Transverse colon (tissue), 4 donors: ENCODE measurements at places on chromosomes 6 and 20. TPM values are rescaled to one million over a fixed set of nuclear protein-coding genes. Genes with fewer than 3 reads are reported as not detected.

Gene RAMACL
- 1.2 TPM for total RNA-seq

Gene PRDM1
- total RNA-seq: 2.4 TPM

Gene LST1
- 1.1 TPM for total RNA-seq

Gene ZNF217
- 28.9 TPM for total RNA-seq

Gene LAMA4
- 54.9 TPM for total RNA-seq

Gene GPR6
- total RNA-seq: not detected

Gene ATAT1
- 174 TPM for total RNA-seq

Gene MYLK2
- total RNA-seq: not detected

Gene THBD
- 7.8 TPM for total RNA-seq

Gene HRH3
- not detected for total RNA-seq

Gene POU5F1
- total RNA-seq: 20.2 TPM

Gene KCNK16
- total RNA-seq: not detected

Gene FKBP1C
- total RNA-seq: not detected

GRCh38 chr6:139150920-139151319 lies 16.0 kb downstream of the HECA start:
- no peaks in the 10 kb centered on the region for H3K27me3 ChIP-seq
- no peaks in the 10 kb centered on the region for H3K36me3 ChIP-seq
- DNase-seq: no peak
- no peak overlapping the region for H3K27ac ChIP-seq
- H3K4me1 ChIP-seq: peaks cover 41% of the 10 kb centered on the region

- no peaks in the 10 kb centered on the region for H3K4me1 ChIP-seq
- H3K27me3 ChIP-seq: no peaks in the 10 kb centered on the region
- no peak overlapping the region for H3K4me3 ChIP-seq
- H3K36me3 ChIP-seq: no peaks in the 10 kb centered on the region
- DNase-seq: no peak
Measured at GRCh38 chr20:13936781-13937576, 53.4 kb downstream of the SEL1L2 start.

- H3K36me3 ChIP-seq: no peaks in the 10 kb centered on the region
- H3K4me3 ChIP-seq: no peak overlapping the region
- no peak overlapping the region for H3K27ac ChIP-seq
- DNase-seq: no peak
Measured at GRCh38 chr6:131443014-131443413, 130.0 kb upstream of the ARG1 start.

- no peaks in the 10 kb centered on the region for H3K27me3 ChIP-seq
- H3K4me3 ChIP-seq: no peak overlapping the region
- H3K36me3 ChIP-seq: no peaks in the 10 kb centered on the region
Measured at GRCh38 chr6:34347303-34347702, 45.2 kb downstream of the NUDT3 start.

DNA sequence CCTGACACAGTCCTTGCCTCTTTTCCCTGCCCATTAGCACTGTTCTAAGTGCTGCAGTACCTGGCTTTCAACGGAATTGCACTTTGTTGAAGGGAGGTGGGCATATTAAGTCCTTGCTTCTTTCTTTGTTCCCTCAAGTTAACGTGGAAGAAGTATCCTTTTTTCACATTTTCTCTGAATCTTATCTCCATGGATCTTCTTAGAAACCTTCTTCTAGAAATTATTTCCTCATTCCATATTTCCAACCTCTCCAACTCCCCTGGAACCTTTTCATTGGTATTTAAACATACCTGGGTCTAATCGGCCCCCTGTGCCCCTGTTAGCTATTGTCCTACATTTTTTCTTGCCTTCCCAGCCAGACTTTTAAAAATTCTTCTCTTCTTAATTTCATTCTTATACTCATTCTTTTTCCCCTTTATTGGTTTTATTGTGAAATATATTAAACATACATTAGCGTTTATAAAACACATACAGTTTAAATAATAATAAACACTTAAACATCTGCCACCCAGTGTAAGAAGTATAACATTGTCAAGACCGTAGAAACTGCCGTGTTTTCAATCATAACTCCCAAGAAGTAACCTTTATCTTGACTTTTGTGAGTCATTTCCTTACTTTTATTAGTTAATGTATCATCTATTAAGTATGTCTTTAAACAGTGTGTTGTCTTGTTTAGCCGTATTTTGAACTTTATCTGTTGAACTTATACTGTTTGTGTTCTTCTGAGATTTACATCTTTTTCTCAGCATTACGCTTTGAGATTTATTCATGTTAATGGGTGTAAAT lies 118.2 kb downstream of the CDKAL1 start:
- DNase-seq: no peak
- no peak overlapping the region for H3K4me3 ChIP-seq
- no peaks in the 10 kb centered on the region for H3K4me1 ChIP-seq
- H3K36me3 ChIP-seq: no peaks in the 10 kb centered on the region
- H3K27ac ChIP-seq: no peak overlapping the region

DNA sequence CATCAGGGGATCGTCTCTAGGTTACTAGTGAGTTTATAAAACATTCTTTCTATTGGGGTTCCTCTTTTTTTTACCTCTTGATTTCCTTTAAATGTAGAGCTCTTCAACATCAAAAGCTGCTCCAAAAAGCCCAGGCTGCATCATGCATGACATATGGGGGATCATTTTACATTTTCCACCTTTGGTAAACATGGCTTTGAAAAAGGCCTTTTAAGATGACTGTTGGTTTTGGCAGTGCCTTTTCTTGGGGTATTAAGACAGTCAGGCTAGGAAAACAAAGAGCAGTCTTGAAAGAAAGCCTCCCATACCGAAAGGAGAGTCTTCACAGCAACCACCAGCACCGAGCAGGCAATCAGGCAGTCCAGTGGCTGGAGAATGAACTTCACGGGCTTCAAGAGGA lies 73.2 kb downstream of the NPEPL1 start:
- no peaks in the 10 kb centered on the region for H3K36me3 ChIP-seq
- no peak for DNase-seq
- peaks cover 25% of the 10 kb centered on the region for H3K27me3 ChIP-seq
- H3K27ac ChIP-seq: no peak overlapping the region
- no peak overlapping the region for H3K4me3 ChIP-seq
- H3K4me1 ChIP-seq: no peaks in the 10 kb centered on the region

DNA sequence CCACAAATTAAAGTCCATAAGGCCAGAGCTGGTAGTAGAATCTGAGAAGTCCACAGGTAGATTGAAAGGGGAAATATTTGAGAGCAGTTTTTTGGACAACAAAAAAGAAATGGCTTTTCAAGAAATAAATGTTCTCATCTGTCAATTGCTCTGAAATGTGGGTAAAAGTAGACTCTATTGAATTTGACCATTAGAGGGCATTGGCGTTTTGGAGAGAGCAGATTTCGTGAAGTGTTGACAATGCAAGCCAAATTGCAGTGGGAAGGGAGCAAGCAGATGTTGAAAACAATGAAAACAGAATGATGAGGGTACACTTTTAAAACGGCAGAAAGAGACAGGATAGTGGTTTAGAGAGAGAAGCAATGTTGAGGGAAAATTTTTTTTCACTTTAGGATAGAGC lies 149.1 kb upstream of the FAM83B start:
- no peaks in the 10 kb centered on the region for H3K4me1 ChIP-seq
- no peak for DNase-seq
- H3K27ac ChIP-seq: no peak overlapping the region
- H3K36me3 ChIP-seq: no peaks in the 10 kb centered on the region
- no peak overlapping the region for H3K4me3 ChIP-seq
- H3K27me3 ChIP-seq: no peaks in the 10 kb centered on the region

GRCh38 chr20:61765871-61766654 lies 299.6 kb downstream of the TAF4 start:
- H3K36me3 ChIP-seq: no peaks in the 10 kb centered on the region
- no peak overlapping the region for H3K4me3 ChIP-seq
- DNase-seq: no peak
- no peaks in the 10 kb centered on the region for H3K27me3 ChIP-seq
- H3K27ac ChIP-seq: no peak overlapping the region

GRCh38 chr20:51321343-51322163 lies 221.0 kb downstream of the NFATC2 start:
- H3K4me3 ChIP-seq: no peak overlapping the region
- no peak for DNase-seq
- no peak overlapping the region for H3K27ac ChIP-seq

DNA sequence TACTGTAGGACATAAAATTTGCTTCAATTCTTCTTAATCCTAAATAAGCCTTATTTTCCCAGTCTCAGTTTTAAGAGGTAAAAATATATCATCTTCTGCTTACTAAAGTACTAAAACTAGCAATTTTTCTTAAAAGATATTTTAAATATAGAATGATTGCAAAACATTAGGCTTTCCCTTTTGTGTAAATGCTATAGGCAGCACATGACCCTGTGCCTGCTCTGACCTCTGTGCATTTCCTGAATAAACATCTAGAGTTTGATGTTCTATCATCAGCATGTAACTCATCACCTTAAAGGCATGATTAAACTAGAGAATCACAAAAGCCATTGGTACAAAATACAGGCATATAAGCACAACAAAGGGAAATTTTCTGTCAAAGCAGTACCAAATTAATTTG lies 422.7 kb downstream of the TFAP2B start:
- no peak overlapping the region for H3K4me3 ChIP-seq
- H3K27ac ChIP-seq: no peak overlapping the region
- no peaks in the 10 kb centered on the region for H3K4me1 ChIP-seq

GRCh38 chr6:96065213-96065612 lies 49.4 kb downstream of the FUT9 start:
- no peak for DNase-seq
- H3K4me3 ChIP-seq: no peak overlapping the region
- no peak overlapping the region for H3K27ac ChIP-seq
- no peaks in the 10 kb centered on the region for H3K27me3 ChIP-seq

- DNase-seq: no peak
- H3K27ac ChIP-seq: no peak overlapping the region
- no peaks in the 10 kb centered on the region for H3K4me1 ChIP-seq
- peaks cover 2% of the 10 kb centered on the region for H3K36me3 ChIP-seq
- no peak overlapping the region for H3K4me3 ChIP-seq
Measured at GRCh38 chr20:13756551-13756950, 28.2 kb downstream of the ESF1 start.

- no peaks in the 10 kb centered on the region for H3K4me1 ChIP-seq
- DNase-seq: no peak
- no peaks in the 10 kb centered on the region for H3K36me3 ChIP-seq
- H3K27ac ChIP-seq: no peak overlapping the region
Measured at GRCh38 chr6:111921103-111921502, 47.9 kb upstream of the FYN start.

- peaks cover 6% of the 10 kb centered on the region for H3K36me3 ChIP-seq
- no peak overlapping the region for H3K27ac ChIP-seq
- no peaks in the 10 kb centered on the region for H3K27me3 ChIP-seq
- DNase-seq: no peak
- no peaks in the 10 kb centered on the region for H3K4me1 ChIP-seq
Measured at GRCh38 chr6:88614316-88614877, 349.0 kb downstream of the RNGTT start.

- H3K27me3 ChIP-seq: no peaks in the 10 kb centered on the region
- H3K36me3 ChIP-seq: no peaks in the 10 kb centered on the region
- DNase-seq: no peak
- H3K27ac ChIP-seq: no peak overlapping the region
- H3K4me3 ChIP-seq: no peak overlapping the region
Measured at GRCh38 chr6:52077180-52077884, 10.1 kb downstream of the PKHD1 start.

DNA sequence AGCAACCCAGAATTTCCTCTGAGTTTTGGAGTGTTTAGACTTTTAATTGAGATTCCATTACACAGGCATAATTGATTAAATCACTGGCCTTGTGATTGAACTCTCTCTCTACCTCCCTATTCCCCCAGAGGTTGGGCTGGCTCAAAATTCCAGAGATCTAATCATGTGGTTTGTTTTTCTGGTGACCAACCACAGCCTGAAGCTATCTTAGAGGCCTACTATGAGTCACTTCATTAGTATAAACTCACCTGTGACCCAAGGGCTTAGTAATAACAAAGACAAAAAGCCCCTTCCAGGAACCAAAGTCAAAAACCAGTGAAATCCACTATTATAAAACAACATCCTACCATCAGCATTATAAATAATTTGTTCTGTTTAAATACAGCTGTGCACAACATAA lies 992.5 kb upstream of the CITED2 start:
- no peaks in the 10 kb centered on the region for H3K27me3 ChIP-seq
- H3K4me1 ChIP-seq: no peaks in the 10 kb centered on the region
- no peak overlapping the region for H3K4me3 ChIP-seq
- no peak overlapping the region for H3K27ac ChIP-seq

DNA sequence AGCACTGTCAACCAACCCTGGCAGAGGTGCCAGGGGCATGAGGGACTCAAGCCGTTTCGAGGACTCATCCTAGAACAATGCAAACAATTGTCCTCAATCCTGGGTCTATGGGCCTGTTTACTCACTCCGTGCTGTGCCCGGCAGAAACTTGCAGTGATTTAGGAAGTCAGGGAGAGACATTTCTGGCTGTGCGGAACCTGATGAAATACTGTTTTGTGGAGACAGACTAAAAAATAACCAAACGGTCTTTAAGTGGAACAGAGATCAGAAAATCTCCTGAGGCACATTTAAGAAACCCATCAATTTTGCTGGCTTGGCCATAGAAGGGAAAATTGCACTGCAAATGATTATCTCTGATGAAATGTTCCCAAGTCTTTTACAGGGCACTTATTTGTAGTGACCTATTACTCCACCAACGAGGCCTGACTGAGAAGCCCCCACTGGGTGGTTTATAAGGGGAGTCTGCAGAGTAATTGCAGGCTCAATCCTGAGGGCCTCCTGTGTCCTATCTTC lies 79.8 kb upstream of the KCNK16 start:
- no peaks in the 10 kb centered on the region for H3K36me3 ChIP-seq
- H3K4me1 ChIP-seq: no peaks in the 10 kb centered on the region
- H3K27ac ChIP-seq: no peak overlapping the region
- no peaks in the 10 kb centered on the region for H3K27me3 ChIP-seq
- DNase-seq: no peak
- no peak overlapping the region for H3K4me3 ChIP-seq

GRCh38 chr6:43695215-43695966 lies 7.8 kb upstream of the MRPS18A start:
- H3K4me1 ChIP-seq: peaks cover 17% of the 10 kb centered on the region
- peak; percentile 90 for DNase-seq
- H3K4me3 ChIP-seq: no peak overlapping the region
- no peaks in the 10 kb centered on the region for H3K36me3 ChIP-seq

- no peak for DNase-seq
- no peaks in the 10 kb centered on the region for H3K36me3 ChIP-seq
- H3K4me3 ChIP-seq: no peak overlapping the region
Measured at GRCh38 chr6:6645261-6645917, 56.9 kb downstream of the LY86 start.

GRCh38 chr20:48619126-48620101 lies 208.4 kb downstream of the PREX1 start:
- no peak overlapping the region for H3K27ac ChIP-seq
- H3K27me3 ChIP-seq: no peaks in the 10 kb centered on the region
- peaks cover 12% of the 10 kb centered on the region for H3K4me1 ChIP-seq
- no peak overlapping the region for H3K4me3 ChIP-seq
- DNase-seq: no peak
- no peaks in the 10 kb centered on the region for H3K36me3 ChIP-seq

DNA sequence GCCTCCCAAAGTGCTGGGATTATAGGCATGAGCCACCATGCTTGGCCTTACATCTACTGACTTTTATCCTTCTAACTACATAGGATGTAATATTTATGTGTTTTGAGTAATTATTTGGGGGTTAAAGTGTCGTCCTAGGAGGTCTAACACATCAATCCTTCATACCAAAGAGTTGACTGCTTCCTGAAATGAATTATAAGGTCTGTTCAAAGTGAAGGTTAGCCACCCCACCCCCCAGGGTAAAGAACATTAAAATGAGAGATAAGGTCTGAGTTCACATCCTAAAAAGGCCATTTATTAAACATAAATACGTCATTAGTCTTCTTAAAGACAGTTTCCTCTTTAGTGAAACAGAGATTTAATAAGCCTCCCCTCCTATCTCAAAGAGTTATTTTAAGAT lies 33.8 kb downstream of the TNFAIP3 start:
- H3K4me1 ChIP-seq: no peaks in the 10 kb centered on the region
- no peak overlapping the region for H3K27ac ChIP-seq
- no peak overlapping the region for H3K4me3 ChIP-seq
- H3K36me3 ChIP-seq: no peaks in the 10 kb centered on the region

GRCh38 chr6:22476811-22477390 lies 92.5 kb upstream of the HDGFL1 start:
- H3K27me3 ChIP-seq: no peaks in the 10 kb centered on the region
- no peaks in the 10 kb centered on the region for H3K4me1 ChIP-seq
